ENCODE measurements at places on chromosomes 5 and 9.

GRCh38 chr5:148833122-148833521, 6.7 kb downstream of the ADRB2 start:
- no peak for DNase-seq

DNA sequence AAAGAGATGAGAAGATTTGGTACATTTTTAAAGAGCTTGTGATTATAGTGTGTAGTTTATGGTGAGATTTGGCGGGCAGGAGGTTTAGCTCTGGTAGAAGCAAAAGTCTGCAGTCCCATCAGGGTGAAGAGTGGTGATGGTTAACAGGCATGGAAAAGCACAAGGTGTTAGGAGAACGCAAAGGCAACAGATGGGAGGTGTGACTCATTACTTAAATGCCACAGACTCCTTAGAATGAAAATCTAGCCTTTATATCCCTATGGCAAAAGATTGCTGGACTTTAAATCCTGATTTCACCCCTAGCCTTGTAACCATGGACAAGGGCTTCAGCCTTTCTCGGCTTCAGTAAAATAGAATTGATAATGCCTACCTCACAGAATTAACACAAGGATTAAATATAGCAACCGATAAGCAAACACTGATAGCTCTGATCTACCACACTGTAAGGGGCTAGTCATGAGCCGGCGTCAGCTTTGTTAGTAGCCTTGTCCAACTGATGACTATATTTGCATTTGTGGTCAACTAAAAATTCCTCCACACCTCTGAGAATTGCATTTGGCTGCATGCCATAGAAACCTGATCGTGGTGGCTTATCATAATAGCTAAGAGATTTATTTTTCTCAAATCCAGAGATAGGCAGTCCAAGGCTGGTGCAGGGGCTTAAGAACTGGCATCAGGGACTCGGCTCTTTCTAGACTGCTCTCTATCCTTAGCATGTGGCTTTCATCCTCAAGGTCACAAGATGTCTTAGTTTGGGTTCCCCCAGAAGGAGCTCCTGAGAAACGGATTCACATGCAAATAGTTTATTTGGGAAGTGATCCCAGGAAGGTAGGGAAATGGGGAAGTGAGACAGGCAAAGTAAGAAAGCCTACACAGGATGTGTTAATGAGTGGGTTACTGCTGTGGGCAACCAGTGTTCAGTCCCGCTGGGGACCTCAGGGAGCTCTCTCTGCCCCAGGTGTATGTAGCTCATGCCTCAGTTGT, 19.6 kb downstream of the MFAP3 start:
- DNase-seq, result peak; percentile 45

DNA sequence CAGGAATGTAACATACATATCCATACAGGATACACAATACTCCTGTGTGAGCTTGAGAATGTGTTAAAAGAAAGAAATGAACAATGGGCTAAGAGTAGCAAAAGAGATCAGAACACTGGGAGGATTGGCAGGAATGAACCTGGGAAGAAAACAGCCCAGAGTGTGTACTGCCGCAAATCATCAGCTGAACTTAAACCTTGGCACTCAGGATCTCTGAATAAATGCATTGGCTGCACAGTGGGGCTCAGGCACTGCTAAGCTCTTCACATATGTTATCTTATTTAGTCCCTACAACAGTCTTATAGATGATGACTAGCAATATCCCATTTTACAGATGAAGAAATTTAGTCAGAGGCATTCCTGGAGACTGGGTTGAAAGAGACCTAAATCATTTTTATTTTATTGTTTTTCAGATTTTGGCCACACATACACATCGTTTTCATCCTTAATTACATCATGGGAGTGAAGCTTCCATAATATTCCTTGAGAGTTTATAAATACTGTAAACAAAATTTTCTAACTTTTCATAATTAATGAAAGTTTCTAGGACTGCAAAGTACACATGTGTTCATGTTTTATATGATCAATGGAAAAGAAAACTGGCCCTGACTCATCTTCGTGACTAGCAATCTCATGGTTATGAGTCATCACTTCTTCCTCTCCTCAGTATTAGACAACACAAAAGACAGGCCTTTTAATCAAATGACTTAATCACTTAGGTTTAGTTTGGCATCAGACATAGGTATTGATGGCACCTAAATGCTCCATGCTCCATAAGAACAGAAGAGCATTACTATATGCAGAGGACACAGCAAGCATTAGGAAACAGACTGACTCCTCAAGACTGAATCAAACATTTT, 59.2 kb downstream of the CDH18 start:
- no peak for DNase-seq

DNA sequence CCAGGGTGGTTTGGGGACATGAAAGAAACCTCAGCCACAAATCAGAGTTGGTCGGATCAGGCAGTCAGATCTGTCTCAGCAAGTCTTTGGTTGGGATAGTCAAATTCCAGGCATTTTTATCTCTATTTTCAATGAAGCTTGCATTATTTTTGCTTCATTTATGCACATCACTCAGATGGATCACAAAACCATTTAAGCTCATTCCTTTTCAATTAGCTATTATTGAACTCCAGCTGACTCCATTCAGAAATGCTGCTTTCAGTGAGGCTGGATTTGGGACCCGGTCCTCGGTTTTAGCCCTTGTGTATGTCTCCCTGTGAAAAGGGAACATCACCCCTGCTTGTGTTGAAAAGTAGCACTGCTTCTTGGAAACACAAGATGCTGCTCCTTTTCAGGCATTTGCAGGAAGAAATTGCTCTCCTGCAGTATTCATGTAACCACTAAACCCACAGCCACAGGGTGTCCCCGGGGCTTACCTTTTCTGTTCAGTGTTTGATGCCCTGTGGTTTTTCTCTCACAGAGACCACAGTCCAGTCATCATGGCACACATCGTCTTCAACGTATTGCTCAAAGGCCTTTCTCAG, 232.9 kb downstream of the NFIB start:
- DNase-seq, result peak; percentile 55

- no peak for DNase-seq
Measured at GRCh38 chr9:126388964-126389708, 62.5 kb downstream of the MVB12B start.

GRCh38 chr9:5025416-5025815, 40.3 kb downstream of the JAK2 start:
- DNase-seq, result no peak

- DNase-seq, result peak; percentile 20
Measured at GRCh38 chr9:15189481-15189880, 117.5 kb downstream of the TTC39B start.

Measured in eye (tissue), 1 donor.